ENCODE measurements at places on chromosomes 7 and 10. TPM values are rescaled to one million over a fixed set of nuclear protein-coding genes. Genes with fewer than 3 reads are reported as not detected.
A peak's percentile ranks its signal among the peaks of the same experiment; 100 is the strongest.

DENND11 gene
- 33.7 TPM for total RNA-seq

FIS1 gene
- total RNA-seq, result 104 TPM

- H3K27me3 ChIP-seq, result no peaks in the 10 kb centered on the region
- no peaks in the 10 kb centered on the region for H3K4me1 ChIP-seq
- no peak for DNase-seq
- no peak overlapping the region for H3K4me3 ChIP-seq
- no peak overlapping the region for H3K27ac ChIP-seq
Observed at GRCh38 chr7:17488829-17489228, 190.4 kb downstream of the AHR start.

GRCh38 chr7:38312821-38313220 is 39.4 kb upstream of the TARP start:
- no peaks in the 10 kb centered on the region for H3K4me1 ChIP-seq
- H3K27ac ChIP-seq, result no peak overlapping the region
- DNase-seq, result no peak
- H3K36me3 ChIP-seq, result no peaks in the 10 kb centered on the region

GRCh38 chr10:80485076-80485945 is 31.2 kb downstream of the TSPAN14 start:
- peaks cover 14% of the 10 kb centered on the region for H3K36me3 ChIP-seq
- peaks cover 66% of the 10 kb centered on the region for H3K4me1 ChIP-seq
- DNase-seq, result no peak

- H3K4me3 ChIP-seq, result peak overlapping the region; percentile 51
- peaks cover 4% of the 10 kb centered on the region for H3K4me1 ChIP-seq
- peak; percentile 39 for DNase-seq
Observed at GRCh38 chr10:784403-785088, 95.1 kb upstream of the DIP2C start.

Measured in neural crest cell (in vitro differentiated cells).